ENCODE measurements at places on chromosomes 5 and 9. TPM values are rescaled to one million over a fixed set of nuclear protein-coding genes. Genes with fewer than 3 reads are reported as not detected.

The PNPLA7 gene
- 0.94 TPM for total RNA-seq

The ENG gene
- total RNA-seq: 0.16 TPM

The C5orf52 gene
- total RNA-seq: not detected

DNA sequence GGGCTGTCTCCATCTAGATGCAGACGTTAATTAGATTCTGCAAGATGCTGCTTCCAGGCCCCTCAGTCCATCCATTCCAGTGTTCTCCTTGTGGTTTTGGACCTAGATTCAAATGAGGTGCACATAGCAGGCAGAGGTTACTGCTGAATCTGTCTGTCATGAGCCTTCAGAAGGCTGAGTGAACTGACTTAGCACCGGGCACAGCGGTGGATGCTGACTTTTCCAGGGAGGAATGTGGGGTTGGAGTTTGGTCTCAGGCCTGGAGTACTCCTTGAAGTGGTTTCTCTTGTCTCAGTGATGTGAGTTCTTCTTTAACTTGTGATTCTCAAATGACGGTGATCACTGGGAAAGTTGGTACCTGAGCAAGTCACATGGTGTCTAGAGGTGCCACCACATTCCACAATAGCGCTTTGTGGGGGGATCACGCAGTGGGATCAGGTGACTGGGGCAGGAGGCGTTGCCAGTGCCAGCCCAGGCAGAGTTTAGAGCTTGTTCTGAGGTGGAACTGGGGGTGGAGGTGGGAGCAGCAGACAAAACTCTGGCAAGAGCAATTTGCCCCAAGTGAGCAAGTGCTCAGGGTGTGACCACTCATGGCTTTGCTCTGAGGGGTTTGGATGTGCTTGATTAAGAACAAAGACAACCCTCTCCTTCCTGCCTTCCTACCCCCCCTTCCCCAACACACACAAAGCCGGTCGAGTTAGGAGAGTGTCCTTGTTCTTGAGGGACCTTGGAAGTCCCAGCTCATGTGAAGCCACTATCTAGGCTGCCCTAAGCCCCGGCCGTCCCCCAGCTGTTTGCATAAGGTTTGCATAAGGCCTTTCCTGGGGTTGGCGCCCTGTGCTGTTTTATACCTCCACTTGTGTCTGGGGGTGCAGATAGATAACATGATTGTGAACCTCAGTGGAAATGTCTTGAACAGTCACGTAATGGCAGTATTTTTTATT lies 25.1 kb downstream of the JADE2 start:
- no peak for DNase-seq

DNA sequence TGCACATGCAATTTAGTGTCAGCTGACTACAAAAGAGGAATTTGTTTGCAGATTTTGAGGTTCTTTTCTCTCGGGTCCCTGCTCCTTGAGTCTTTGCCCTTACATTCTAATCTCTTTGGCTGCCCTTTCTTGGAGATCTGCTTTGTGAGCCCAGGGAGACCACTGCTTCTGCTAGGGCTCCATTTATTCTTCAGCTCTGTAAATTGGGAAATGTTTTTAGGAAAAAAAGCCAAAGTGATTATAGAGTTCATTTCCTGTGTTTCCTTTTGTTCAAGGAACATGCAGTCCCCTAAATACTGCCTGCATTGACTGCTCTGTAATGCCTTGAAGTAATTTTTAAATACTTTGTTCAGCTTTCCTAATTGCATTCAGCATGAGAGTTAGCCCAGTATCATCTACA lies 197.4 kb downstream of the CSNK1G3 start:
- DNase-seq: no peak

DNA sequence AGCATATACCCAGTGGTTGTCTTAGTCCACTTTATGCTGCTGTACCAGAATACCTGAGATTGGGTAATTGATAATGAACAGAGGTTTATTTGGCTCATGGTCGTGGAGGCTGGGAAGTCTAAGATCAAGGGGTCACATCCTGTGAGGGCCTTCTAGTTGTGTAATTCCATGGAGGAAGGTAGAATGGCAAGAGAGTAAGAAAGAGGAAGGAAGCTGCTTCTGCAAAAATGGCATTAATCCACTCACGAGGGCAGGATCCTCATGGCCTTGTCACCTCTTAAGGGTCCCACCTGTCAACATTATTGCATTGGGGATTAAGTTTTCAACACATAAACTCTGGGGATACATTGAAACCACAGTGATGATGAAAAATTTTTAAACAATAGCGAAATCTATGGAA lies 17.0 kb downstream of the BTNL8 start:
- no peak for DNase-seq

- no peak for DNase-seq
Measured at GRCh38 chr5:180641566-180641900, 7.9 kb downstream of the FLT4 start.

GRCh38 chr5:87499478-87500410 lies 87.0 kb upstream of the CCNH start:
- DNase-seq: no peak

Measured in occipital lobe (tissue), 3 donors.